ENCODE measurements at places on chromosomes 2 and 18.
A peak's percentile ranks its signal among the peaks of the same experiment; 100 is the strongest.

GRCh38 chr2:219603771-219604170 is 6.1 kb downstream of the STK11IP start:
- no peak for DNase-seq

- no peak for DNase-seq
Observed at GRCh38 chr2:16459606-16460005, 206.0 kb downstream of the CYRIA start.

DNA sequence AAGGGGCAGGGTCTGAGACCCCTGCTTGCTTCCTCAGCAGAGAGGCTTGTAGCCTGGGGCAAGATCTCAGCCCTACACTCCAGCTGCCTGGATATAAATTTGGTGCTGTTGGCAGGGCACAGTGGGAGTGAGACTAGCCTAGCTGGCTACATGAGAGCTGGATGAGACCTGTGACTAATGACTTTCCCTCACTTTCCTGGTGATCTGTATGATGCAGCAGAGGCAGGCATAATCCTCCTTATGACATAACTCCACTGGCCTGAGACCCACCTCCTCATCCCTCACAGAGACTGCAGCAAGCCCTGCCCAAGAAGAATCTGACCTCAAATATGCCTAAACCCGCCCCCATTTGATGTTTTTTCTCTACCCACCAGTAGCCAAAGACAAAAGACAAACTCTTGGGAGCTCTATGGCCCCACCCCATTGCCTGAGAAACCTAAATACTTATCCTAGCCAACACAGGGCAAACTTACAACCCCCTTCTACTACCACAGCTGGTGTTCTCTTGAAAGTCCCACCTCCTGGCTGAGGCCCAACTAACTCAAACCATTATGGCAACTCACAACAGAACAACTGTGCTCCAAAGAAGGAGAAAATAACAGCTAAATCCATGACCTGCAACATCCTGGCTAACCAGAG is 102.7 kb downstream of the NR4A2 start:
- no peak for DNase-seq

- no peak for DNase-seq
Observed at GRCh38 chr2:68870215-68870614, 982 bp downstream of the BMP10 start.

GRCh38 chr2:105428387-105429018 is 29.7 kb upstream of the FHL2 start:
- no peak for DNase-seq

- DNase-seq: no peak
Observed at GRCh38 chr2:74293191-74293991, 49.8 kb downstream of the SLC4A5 start.

DNA sequence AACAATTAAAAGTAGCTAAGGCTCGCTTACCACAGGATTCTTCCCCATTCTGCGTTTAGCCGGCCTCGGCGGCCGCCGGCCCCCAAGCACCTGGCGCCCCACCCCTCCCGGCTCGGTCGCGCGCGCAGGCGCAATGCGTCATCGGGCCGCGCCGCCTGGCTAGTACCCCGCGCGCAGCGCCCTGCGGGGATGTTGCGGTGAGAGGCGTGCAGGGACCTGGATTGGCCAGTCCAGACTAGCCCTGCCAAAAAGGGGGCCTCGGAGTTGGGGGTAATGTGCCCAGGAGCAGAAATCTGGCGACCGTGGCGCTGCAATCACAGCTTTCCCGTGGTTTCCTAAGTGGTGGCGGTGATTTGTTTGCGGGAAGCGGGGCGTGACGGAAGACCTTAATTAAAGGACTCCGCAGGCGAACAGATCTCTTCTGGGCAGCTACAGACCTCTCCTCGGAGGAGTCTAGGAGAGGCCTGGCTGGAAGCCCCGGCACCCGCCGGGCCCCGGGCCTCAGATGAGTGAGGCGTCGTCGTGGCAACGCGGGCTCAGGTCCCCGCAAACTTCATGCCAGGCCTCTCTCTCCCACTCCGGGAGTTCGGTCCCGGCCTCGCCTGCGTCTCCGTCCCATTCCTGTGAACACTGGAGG is 606 bp downstream of the TMEM237 start:
- DNase-seq: peak; percentile 82

DNA sequence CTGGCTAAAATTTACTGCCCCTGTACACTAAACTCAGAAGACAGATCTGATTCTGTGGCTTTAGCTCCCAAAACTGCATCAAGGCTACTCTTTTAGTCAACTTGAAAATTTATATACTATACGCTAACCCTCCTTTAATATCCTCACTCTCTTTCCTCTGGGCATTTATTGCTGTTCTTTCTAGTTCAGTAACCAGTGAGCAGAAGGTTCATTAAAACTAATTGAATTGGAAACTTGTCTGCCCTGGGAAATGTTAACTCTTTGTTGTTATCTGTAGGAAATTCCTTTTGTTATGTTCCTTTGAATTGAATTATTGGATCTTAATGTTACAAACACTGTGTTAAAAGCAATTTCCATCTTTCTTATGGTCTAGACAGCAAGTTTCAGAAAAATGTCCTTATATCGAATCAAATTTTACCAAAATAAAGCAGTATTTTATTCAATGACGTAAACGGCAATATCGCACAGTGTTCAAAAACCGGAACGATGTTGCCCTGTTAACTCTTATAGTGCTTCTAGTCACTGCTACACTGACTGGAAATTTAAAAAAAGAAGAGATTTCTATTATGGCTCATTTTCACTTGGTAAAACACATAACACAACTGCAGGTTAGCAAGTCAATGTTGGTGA is 168.3 kb downstream of the NR4A2 start:
- peak; percentile 29 for DNase-seq

GRCh38 chr2:34656632-34657031 is 1057.5 kb upstream of the FAM98A start:
- no peak for DNase-seq

DNA sequence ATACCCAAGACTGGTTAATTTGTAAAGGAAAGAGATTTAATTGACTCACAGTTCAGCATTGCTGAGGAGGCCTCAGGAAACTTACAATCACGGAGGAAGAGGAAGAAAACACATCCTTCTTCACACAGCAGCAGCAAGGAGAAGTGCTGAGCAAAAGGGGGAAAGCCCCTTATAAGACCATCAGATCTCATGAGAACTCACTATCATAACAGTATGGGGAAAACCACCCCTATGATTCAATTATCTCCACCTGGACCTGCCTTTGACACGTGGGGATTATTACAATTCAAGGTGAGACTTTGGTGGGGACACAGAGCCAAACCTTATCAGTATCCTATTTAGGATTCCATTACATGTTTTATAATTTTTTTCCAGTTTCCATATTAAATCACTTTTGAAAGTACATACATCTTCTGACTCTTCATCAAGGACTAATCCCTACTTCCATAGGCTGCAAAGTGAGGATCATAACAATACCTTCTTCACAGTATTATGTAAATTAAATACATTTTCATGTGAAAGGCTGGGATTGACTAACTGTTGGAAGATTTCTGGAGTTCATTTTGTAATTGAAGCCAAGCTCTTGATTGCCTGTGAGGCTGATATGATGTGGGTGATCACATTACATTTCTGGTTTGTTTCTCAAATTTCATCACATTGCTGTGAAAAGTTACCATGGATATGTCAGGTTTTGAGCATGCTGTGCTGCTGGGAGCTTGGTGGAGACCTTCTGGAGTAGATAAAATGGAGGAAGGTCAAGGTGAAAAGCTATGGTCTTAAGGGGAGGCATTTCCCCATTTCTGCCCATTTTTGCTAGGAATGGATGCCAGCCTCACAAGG is 31.7 kb upstream of the CERS6 start:
- DNase-seq: peak; percentile 70

DNA sequence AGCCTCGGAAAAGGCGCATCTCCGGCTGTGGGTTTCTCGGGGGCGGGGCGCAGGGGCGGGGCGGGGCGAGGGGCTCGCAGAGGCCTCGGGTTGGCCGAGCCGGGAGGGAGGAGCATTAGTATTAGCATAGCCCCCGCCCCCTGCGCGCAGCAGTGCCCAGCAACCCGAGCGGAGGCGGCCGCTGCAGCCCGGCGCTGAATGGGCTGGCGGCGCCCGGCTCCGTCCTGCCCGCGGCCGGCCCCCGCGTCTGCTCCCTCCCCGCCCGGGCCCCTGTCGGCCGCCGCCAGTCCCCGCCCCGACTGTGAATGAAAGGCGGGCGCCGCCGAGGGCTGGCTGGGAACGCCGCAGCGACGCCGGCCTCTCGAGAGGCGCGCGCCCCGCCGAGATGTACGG is at the start of gene EFR3B:
TSS of gene EFR3B (plus strand) at position 149 of the 393 bp plus-strand sequence. CDS start at position 386, 237 bp downstream.
- peak; percentile 88 for DNase-seq

DNA sequence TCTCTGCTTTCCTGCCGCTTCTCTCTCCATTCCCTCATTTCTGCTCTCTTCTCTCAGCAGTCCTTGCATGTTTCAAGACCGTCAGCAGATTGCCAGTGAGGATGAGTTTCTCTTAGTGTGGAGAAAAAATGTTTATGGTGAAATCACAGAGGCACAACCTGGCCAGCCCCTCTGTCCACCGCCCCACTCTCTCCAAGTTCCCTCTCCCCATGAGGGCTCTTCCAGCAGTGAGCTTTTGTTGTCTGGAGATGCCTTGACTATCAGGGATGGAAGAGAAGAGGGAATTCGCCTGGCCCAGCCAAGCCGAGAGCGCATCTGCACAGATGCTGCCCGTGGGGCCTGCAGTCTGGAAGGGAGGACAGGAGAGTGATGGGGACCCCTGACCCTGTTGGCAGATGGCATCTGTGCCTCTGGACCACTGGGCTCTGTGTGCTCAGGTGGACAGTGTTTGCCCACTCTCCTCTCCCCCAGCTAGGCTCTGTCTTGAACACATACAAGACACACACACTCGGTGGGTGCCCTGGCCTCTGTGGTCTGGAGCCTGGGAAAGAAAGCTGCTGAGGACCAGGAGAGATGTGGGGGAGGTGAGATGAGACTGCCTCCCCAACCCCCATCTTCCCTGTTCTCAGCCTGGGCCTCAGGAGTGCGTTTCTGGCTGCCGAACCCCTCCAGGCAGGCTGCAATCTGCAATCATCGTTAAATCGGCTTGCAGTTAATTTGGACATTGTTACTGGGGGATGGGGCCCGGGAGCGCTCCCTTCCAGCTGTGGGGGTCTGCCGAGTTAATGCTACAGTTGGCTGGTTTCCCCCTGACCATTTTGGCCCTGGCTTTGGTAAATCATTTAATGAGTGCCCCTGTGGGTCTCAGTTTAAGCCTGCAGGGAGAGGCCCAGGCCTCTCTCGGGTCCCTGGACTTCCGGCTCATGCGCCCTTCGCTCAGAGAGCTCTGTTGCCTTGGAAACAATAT is 4.5 kb downstream of the ITM2C start:
- peak; percentile 26 for DNase-seq

DNA sequence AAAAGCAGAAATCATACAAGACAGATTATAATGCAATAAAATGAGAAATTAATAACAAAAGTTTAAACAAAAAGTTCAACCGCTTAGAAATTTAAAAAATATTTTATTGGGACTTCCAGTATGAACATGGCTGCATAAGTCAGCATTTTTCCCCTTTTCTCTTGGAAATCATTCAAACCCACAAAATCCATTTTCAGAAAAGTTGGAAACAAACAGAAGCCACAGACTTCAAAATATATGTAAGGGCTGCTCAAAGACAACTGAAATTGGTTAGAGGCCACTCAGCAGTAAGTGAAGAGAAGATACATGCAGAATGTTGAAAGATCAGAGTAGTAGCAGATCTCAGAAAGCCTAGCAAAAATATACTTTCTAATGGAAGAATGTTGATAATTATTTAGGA is 194.0 kb downstream of the DYSF start:
- no peak for DNase-seq

DNA sequence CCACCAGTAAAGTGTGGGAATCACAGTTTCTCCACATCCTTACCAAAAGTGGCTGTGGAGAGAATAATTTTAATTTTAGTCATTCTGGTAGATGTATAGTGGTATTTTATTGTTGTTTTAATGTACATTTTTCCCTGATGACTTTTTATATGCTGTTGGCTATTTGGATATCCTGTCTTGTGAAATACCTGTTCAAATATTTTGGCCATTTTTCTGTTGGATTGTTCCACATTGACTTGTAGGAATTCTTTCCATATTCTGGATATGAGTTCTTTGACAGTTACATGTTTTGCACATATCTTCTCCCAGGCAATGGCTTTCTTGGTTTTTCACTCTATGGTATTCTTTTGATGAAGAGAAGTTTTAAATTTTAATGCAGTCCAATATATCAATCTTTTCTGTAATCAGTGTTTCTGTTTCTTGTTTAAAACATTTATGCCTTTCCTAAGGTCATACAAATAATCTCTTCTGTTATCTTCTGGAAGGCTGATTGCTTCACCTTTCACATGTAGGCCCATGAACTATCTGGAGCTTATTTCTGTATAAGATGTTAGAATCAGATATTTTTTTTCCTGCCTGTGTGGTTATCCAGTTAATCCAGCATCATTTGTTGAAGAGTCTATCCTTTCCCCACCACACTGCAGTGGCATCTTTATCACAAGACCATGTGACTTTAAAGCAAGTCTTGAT is 19.0 kb downstream of the AFTPH start:
- DNase-seq: no peak

- DNase-seq: no peak
Observed at GRCh38 chr2:11656671-11657101, 13.3 kb downstream of the NTSR2 start.

GRCh38 chr2:105431367-105432043 is 32.7 kb upstream of the FHL2 start:
- no peak for DNase-seq

GRCh38 chr2:145748927-145749326 is 1229.0 kb upstream of the ZEB2 start:
- DNase-seq: no peak

DNA sequence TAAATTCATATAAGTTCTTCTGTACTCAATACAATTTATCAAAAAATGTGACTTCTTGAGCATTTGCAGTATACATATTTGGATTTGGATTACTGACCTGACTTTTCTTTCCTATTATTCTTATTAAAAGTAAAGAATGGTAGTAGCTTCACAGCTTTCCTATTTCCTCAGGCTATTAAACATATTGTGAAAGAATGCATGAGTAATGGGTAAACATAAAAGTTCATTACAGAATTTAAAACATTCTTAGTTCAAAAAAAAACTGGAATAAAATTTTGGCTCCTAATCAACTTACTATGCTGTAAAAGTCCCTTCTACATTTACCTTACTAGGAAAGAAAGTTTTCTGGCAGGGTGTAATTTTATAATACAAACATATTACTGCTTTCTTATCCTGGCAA is 27.3 kb upstream of the C2orf66 start:
- DNase-seq: no peak

DNA sequence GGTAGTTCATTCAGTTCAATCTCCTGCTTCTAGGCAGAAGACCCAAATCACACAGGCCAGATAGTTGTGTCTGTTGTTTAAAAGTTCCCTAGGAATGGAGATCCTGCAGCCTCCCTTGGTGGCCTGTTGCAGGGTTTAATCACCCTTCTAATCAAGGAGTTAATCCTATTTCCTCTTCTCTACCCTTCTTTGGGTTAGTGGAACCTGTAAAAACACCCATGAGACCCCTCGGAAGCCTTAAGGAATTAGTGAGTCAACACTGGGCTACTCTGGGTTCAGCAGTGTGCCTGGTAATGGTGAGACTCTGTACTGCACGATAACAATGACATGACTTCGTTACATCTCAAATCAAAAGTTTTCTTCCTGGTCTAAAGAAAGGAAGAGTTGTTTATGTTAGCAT is 217.6 kb upstream of the NRP2 start:
- DNase-seq: no peak

DNA sequence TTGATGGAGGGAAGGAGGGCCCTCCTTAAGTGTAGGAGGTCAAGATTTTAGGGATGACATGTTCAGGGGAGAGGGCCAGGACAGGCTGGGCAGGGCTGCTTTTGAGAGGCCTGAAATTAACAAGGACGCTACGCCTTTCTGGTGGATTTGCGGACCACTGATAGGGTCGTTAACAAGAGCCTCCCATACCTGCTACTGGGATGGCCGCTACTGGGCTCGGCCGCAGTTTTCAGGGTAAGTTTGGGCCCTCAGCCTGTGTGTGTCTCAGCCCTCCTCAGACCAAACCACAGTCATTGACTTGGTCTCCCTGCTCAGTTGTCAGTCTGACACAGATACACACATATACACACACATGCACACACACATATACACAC is 180.9 kb downstream of the SMAD2 start:
- DNase-seq: no peak
